ENCODE measurements at places on chromosomes 12 and 14. TPM values are rescaled to one million over a fixed set of nuclear protein-coding genes. Genes with fewer than 3 reads are reported as not detected.

The HNRNPA1 gene
- 1,552 TPM for total RNA-seq

The BICD1 gene
- total RNA-seq = 18.6 TPM

The VRTN gene
- total RNA-seq = not detected

The TSHR gene
- not detected for total RNA-seq

The HRK gene
- 0.43 TPM for total RNA-seq

The SPTB gene
- 1.1 TPM for total RNA-seq

The RASSF9 gene
- total RNA-seq = 0.53 TPM
